ENCODE measurements at places on chromosomes 12 and 14.

GRCh38 chr12:93668919-93669418 is 8.2 kb upstream of the CRADD start:
- no peak for DNase-seq

GRCh38 chr12:107903341-107904061 is 129.0 kb downstream of the ASCL4 start:
- DNase-seq: no peak

- no peak for DNase-seq
Observed at GRCh38 chr12:56339158-56339422, 406 bp downstream of the IL23A start.

DNA sequence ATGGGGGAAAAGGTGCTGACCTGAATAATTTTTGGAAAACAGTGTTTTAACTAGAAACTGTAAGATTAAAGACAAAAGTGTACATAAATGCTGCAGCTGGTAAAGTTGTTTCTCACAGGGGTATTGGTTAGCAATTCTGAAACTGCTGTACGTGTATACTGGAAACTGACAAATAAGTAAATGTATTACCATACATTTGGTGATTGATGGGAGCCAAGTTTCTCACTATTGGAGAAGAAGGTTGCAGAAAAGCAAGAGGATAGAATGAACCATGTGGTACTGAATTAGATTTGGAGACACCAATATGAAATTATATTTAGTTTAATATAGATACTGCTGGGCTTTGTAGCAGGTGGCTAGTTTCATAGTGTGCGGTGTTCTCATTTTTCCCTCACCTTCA is 19.6 kb upstream of the FBXO33 start:
- DNase-seq: no peak

DNA sequence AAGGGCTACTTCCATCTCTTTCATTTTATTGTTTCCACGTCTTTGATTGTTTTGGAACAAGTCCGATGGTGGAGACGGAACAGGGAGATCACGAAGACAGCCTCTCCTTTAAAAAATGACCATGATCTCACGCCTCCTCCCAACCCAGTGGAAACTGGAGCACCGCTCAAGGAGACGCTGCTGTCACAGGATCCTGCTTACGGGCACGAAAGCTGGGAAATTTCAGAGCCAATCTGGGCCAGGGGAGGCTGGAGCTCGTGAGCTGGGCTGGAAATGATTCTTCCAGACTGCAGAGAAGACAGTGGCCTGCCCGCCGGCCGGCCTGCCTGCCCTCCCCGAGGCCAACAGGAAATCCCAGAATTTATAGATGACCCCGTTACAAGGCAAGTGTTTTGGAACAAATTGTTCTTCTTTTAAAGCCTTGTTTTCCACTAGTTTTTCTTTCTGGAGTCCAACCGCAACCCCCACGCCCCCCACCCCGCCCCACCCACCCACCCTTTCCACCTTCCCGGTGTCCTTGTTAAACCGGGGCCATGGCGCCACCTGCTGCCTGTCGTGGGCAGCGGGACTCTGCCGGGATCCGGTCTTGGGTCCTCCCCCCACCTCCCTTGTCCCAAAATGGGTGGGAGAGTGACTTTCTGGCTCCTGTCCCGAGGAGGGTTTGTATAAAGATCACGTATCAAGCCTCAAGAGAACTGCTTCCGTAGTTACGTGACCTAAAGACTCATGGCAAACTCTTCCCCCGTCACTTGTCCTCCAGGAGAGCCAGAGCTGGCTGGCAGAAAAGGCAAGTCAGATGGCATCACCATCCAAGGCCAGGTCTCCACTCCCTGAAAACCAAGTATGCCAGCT is 40.3 kb downstream of the MAP1LC3B2 start:
- no peak for DNase-seq

DNA sequence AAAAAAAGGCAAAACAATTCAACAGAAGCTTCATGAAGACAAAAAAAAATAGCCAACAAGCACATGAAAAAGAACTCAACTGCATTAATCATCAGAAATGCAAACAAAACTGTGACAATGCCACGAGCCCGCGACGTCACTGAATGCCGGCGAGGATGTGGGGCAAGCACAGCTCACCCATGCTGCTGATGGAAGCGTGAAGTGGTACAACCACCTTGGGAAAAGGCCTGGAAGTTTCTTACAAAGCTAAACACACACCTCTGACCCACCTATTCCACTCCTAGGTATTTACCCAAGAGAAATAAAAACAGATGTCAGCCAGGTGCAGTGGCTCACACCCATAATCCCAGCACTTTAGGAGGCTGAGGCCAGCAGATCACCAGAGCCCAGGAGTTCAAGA is 10.5 kb downstream of the BTBD6 start:
- no peak for DNase-seq

DNA sequence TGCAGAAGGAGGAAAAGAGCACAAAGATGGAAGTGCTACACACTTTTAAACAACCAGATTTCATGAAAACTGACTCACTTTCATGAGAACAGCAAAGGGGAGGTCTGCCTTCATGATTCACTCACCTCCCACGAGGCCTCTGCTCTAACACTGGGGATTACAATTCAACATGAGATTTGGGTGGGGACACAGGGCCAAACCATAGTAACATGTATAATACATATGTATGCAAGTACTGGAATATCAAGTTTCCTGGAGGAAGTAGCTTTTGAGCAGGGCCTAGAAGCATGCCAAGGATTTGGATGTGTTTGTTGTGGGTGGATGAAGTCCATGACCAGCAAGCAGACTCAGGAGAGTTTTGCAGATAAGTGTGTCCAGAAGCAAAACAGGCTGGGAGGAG is 409.0 kb downstream of the RGS6 start:
- no peak for DNase-seq

DNA sequence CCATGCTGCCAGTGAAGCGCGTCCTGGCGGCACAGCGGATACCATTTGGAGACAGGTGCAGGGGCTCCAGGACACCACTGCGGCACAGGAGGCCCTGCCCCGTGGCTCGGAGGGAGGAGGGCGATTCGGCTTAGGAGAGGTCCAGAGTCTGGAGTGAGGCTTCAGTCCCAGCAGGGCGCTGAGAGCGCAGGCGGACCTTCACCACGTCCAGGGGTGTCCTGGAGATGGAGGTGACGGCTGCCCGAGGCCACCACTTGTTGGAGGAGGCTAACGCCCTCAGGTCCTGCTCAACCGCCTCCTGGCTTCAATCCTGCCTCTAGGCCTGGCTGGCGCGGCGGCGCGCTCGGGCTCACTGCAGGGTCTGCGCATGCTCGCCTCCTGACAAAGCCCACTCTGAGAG is 45.7 kb downstream of the EIF2S3B start:
- DNase-seq: no peak

GRCh38 chr12:76124456-76124855 is 40.0 kb upstream of the NAP1L1 start:
- no peak for DNase-seq

DNA sequence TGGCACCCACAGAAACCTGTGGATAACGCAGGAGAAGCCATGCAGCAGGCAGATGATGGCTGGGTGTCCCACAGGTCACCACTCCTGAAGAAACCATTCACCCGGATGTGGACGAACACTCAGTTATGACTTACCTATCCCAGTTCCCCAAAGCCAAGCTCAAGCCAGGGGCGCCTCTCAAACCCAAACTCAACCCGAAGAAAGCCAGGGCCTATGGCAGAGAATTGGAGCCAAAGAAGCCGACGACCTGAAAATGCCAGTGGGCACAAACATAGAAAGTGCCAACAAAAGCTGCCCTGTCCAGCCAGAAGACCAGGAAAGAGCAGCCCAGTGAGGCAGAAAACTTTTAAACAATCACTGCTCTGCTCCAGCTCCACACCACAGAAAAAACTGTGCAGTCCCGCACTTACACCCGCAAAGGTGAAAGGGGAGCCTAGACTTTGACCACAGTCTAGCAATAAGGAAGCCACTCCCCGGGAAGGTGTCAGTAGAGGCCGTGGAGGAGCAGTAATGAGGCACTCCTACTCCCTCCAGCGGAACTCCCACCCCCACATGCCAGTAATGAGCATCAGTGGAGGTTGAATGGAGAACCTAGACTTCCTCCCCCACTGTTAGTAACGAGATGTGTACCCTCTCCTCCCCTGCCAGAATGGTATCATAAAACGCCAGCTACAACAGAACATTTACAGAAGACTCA is 6.0 kb upstream of the ACVRL1 start:
- no peak for DNase-seq

DNA sequence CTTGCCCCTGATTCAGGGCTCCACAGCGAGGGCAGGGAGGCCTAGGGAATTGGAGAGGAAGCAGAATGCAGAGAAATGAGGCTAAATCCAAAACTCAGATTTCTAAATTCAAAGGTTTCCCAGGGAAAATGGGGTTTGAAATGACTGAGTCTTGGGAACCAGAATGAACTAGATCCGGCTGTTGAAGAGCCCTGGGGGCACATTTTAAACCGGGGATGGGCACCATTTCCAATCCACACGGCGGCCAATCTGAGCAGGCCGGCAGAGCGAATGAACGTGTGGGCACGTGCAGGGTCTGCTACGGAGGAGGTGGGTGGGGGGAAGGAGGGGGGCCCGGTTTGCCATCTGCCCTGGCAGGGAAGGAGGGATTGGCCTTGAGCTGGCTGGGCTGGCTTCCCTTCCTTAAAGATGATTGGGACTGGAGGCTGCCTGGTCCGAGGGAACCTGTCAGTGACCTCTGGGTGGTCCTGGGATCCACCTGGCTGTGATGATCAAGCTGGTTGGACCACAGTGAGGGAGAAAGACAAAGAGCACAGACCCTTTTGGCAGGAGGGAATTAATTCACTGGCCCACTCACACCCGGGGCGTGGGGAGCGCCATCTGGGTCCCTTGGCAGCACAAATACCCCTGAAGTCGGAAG is 161.0 kb downstream of the RBM19 start:
- no peak for DNase-seq

- no peak for DNase-seq
Observed at GRCh38 chr12:65614259-65614889, 209.9 kb upstream of the HMGA2 start.

GRCh38 chr14:98189062-98189461 is 1082.9 kb downstream of the BCL11B start:
- no peak for DNase-seq

DNA sequence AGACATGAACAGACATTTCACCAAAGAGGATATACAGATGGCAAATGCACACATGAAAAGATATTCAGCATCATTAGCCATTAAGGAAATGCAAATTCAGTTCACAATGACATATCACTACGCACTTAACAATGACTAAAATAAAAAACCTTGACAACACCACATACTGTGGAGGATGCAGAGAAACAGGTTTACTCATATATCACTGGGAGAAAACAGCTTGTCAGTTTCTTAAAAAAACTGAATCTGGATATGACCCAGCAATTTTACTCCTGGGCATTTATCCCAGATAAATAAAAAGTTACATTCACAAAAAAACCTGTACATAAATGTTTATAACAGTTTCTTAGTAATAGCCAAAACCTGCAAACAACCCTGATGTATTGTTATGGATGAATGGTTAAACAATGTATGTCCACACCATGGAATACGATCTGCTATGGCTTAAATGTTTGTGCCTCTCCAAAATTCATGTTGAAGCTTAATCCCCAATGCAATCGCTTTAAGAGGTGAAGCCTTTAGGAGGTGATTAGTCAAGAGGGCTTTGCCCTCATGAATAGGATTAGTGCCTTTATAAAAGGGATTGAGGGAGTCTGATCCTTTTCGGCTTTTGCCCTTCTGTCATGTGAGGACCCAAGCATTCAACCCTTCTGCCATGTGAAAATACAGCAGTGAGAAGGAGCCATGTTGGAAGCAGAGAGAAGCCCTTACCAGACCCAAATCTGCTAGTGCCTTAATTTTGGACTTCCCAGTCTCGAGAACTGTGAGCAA is 36.0 kb upstream of the PPP4R3A start:
- DNase-seq: no peak

GRCh38 chr12:55037351-55037987 is 17.7 kb downstream of the NEUROD4 start:
- DNase-seq: no peak

DNA sequence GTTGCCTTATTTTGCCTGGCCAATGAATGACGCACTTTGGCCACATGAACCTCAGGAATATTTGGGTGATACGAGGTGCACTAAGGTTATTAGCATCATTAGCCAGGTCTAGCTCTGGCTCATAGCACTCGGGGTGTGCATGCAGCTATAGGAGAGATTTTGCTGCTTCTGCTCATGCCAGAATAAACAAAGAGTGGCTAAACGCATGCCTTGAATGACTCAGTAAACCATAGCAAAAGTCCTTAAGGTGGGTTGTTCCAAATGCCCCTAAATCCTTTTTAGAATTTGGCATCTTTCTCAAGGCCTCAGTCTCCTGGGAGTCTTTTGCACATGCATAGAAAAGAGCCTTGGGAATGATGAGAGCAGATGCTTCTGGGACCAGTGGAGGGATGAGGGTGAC is 343.7 kb upstream of the FKBP4 start:
- DNase-seq: no peak

GRCh38 chr14:103545915-103546651 is 16.4 kb downstream of the BAG5 start:
- DNase-seq: no peak

GRCh38 chr12:49662998-49663843 is 39.9 kb downstream of the PRPF40B start:
- peak; percentile 61 for DNase-seq

DNA sequence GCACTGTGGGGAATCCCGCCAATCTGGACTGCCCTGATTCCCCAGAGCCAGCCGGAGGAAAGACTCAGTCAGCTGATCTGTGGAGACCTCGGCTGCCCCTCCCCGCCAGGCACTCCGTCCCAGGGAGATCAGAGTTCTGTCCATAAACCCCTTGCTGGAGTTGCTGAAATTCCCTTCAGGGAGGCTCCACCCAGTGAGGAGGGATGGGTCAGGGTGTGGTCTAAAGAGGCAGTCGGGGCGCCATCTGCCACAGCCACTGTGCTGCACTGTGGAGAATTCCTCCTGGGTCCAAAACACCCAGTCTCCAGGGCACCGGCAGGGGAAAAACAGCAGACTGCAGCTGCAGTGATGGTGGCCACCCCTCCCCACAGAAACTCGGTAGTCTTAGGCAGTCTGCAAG is 1922.3 kb upstream of the FLRT2 start:
- no peak for DNase-seq

GRCh38 chr12:101793401-101793800 is 37.4 kb downstream of the GNPTAB start:
- no peak for DNase-seq

DNA sequence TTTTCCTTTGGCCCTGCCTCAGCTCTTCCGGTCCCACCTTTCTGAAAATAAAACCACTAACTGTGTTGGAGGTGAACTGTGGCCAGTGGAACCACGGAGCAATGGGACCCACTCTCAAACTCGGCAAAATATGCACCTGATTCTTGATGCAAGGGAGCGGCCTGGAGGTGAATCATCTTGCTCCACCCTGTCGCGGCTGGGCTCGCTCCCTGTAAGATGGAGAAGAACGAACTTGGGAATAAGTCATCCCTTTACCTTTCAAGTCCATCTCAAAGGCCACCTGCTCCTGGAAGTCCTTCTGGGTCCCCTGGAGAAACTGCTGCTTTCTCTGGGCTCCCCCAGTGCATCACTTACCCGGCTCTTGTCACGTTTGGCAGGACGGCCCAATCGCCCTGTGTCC is 309.9 kb downstream of the BCL11B start:
- no peak for DNase-seq

- no peak for DNase-seq
Observed at GRCh38 chr12:11748903-11749302, 99.4 kb downstream of the ETV6 start.
